ENCODE measurements at places on chromosomes 4 and X.

DNA sequence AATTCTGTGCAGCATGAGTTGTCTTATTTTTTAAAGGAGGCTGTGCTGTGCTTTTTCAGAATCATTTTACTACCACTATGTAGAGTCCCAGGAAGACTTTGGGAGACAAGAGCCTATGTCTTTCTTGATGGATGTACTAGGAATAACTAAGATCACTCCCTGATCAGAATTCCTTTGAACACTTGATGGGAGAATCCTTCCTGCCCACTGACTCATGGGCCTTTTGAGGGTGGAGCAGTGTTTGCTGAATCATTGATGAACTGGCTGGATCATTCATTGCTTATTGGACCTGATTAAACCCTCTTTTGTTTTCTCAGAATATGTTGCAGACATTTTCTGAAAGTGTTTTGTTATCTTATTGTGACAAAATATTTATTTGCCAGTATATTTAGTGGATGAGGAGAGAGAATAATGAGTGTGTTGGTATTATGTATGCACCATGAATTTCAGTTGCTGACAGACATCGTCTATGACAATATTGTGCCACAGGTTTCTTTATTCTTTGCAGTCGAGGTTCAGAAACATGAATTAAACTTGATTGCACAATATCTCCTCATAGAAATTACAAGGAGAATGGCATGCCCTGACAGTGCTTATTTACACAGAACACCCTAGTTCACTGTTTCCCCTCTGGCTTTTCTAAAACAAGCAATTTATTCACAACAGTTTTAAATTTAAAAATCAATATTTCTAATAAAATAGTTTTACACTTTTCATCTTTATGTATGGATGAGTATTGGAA lies 36.3 kb downstream of the POU4F2 start:
- no peak for DNase-seq

DNA sequence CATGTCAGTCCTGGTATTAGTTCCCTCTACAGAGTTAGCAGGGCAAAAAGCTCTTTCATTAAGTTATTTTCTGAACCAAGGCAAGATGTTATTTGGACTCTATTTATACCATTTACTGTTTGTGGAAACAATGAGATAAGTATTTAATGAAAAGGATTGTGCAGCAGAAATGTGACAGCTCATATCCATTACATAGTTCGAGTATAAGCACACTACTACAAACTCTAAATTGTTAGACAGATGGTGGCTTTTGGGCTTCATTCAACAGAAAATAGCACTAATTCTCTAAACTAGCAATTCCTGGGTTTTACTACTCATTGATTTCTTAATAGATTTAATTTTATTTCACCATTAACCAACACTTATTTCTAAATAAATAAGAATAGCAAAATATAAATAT lies 95.2 kb upstream of the ANK2 start:
- DNase-seq: no peak

DNA sequence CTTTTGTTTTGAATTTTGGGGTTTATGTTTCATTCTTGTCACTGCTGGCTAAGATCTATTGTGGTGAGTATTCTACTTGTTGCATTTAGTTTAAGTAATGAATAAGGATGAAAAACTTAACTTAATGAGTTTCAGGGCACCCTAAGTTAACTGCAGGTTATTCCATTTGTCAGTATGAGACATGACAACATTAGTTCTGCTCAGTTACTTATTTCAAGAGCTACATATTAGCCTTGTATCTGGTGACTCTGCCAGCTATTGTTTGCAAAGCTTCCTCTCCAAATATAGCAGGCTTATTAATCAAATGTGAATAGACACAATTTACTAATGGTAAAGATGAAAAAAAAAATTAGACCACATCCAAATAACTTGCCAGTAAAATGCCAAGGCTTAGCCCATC lies 567.1 kb downstream of the IL15 start:
- no peak for DNase-seq

GRCh38 chr4:24666816-24667477 lies 82.6 kb upstream of the DHX15 start:
- DNase-seq: no peak

GRCh38 chrX:109830157-109830703 lies 97.2 kb upstream of the ACSL4 start:
- no peak for DNase-seq

DNA sequence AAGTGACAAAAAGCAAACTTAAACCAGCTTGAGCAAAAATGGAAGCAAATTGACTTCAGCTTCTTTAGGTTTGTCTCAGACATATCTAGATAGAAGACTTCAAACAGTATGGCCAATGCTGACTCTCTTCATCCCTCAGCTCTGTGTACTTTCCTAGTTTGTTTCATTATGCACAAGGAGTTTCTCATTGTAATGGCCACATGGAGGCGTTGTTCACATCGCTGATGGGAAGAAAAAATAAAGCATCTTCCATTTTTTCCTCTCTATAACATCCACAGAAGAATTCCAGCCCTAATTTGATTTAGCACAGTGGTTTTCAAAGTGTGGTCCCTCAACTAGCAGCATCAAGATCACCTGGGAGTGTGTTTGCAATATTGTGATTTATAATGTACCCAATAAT lies 397.5 kb upstream of the PRKX start:
- DNase-seq: no peak

DNA sequence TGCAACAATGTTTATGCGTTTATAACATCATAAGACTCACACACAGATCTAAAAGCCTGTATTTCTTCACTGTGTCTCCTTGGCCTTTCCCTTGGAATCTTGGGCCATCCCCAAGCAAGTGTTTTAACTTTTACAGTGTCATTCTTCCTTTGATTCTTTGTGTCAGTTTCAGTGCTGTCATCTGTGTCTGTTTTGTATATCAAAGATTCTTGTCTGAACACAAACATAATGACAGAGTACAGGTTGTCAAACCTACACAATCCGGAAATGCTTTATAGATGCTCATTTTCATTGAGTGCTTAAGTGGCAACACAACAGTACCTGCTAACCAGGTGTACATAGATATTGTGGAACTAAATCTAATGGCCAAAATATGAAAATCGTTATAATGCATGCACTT lies 1500.0 kb downstream of the TECRL start:
- DNase-seq: no peak

GRCh38 chr4:2482693-2483092 lies 13.8 kb downstream of the RNF4 start:
- DNase-seq: no peak

- no peak for DNase-seq
Measured at GRCh38 chr4:33453916-33454315, 2733.7 kb downstream of the PCDH7 start.

- peak; percentile 64 for DNase-seq
Measured at GRCh38 chr4:159410076-159410777, 307.3 kb downstream of the RAPGEF2 start.

DNA sequence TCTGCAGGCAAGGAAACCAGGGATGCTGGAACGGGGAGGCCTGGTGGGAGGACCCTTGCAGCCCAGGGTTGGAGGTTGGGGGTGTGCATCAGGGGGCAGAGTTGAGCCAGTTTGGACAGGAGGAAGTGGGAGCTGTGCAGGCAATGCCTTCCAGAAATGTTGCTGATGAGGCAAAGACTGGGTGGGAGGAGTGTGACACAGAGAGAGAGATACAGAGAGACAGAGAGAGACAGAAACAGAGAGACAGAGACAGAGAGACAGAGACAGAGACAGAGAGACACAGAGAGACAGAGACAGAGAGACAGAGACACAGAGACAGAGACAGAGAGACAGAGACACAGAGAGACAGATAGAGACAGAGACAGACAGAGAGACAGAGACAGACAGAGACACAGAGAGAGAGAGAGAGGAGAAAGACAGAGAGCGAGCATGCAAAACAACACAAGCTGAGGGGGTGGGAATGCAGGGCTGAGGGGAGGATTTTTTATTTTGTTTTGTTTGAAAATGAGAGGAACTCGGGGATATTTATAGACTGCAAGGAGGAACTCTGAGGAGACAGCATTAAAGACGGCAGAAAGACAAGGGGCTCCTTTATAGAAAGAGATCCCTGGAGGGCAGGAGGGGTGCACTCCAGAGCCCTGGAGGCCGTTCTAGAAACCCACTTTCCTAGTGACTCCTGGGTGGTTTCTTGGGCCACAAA lies 1.9 kb upstream of the HAUS3 start:
- DNase-seq: peak; percentile 10

- peak; percentile 46 for DNase-seq
Measured at GRCh38 chrX:45806410-45807121, 605.9 kb upstream of the DIPK2B start.

GRCh38 chrX:103663981-103664762 lies 22.3 kb downstream of the MORF4L2 start:
- DNase-seq: no peak

GRCh38 chrX:136204571-136204970 lies 46.6 kb downstream of the MAP7D3 start:
- DNase-seq: peak; percentile 55

DNA sequence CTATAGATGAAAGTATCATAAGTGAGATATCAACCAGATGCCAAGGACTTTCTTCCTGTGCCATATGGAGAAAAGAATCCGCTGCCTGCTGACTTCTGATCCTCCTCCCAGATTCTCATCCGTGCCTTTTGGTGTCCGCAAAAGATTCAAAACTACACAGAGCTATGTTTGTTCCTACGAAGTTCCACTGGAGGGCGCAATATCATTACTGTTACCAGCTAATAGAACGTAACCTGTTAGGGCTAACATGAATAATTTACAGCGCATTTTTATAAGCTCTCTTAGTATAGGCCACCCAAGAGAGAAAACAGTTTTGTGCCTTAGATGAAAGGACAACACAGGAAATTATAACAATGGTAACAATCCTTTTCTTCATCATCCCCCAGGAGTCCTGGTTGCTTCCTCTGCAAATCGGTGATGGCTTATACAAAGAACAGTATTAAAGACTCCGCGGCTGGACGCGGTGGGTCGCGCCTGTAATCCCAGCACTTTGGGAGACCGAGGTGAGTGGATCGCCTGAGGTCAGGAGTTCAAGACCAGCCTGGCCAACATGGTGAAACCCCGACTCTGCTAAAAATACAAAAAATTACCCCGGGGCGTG lies 22.8 kb upstream of the CENPVL3 start:
- DNase-seq: peak; percentile 10

- DNase-seq: no peak
Measured at GRCh38 chrX:76919761-76920160, 492.3 kb downstream of the MAGEE1 start.

DNA sequence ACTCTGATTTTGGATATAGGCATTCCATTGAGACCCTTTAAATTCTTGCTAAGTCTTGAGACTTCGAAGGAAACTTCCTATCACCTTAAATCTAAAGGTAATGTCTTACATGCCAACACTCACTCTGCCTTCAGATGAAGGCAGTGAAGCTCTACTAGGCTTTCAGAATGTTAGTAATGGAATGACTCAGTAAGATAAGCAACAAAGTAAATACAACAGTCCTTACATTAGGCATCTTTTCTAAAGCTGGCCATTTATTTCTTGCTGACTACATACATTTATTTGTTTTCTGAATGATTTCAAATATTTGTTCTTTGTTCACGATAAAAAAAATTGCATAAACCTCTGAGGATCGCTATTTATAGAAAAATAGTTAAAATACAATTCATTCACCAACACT lies 43.5 kb downstream of the ASIC5 start:
- DNase-seq: no peak

- DNase-seq: no peak
Measured at GRCh38 chr4:131304686-131305085, 1844.4 kb upstream of the PCDH10 start.

DNA sequence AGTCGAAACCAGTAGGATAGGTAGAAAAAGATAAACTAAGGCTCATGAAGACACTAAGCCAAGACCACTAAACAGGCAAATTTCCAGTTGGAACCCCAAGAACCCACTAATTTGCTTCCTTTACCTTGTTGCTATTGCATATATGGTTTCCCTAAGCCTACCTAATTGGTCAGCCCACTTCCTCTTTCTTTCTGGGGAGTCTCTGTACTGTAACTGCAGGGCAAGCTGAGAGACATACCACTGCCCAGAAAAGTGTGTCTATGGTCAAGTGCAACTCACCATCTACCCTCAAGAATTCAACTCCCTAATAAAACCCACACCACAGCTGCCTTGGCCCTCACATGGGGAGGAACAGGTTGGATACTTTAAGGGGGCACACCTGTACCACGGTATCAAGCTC lies 28.6 kb downstream of the IDS start:
- DNase-seq: no peak

GRCh38 chr4:102536768-102537167 lies 35.6 kb downstream of the NFKB1 start:
- no peak for DNase-seq

DNA sequence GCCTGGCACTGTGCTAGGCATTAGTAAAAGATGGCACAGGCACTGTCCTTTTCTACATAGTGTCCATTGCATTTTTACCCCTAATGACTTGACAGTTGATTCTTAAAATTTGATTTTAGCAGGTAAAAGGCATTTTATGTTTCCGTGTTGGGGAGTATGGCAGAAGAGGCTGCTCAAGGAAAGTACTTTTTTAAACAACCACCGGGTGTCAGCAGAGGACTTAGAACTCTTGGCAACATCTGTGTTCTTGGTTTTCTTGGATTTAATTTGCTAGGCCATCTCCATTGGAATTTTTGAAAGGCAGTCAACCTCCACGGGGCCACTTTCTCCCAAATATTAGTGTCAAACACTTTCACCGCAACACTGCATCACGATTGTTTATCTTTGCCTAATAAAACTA lies 102.9 kb downstream of the TSPAN7 start:
- DNase-seq: no peak

DNA sequence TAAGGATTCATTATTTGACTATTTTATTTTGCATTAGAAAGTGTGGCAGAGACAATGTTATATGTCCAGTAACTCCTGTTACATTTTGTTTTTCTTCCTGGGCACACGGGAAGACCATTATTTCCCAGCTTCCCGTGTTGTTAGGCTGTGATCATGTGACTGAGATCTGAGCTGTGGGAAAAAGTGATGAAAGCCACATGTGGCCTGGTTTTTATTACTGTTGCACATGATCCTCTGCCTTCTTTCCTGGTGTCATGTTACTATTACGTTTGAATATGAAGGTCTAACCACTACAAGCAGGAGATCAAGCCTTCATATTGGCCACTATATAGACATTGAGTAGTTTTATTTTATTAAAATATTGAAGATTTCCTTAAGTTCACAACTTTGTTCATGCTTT lies 28.2 kb upstream of the MID1 start:
- DNase-seq: no peak

Measured in SJSA1 (cell line).